IPS DF 19.7 (cell line): ENCODE measurements at places on chromosomes 3 and 15.

- DNase-seq: no peak
These were observed 171.9 kb upstream of the CADPS start for GRCh38 chr3:63047068-63047467.

GRCh38 chr3:45760878-45761711 lies 35.2 kb downstream of the SLC6A20 start:
- peak; percentile 72 for DNase-seq

- DNase-seq: no peak
These were observed 25.9 kb downstream of the AGTR1 start for GRCh38 chr3:148723631-148724030.

GRCh38 chr15:88238618-88239430 lies 17.7 kb downstream of the NTRK3 start:
- DNase-seq: no peak

GRCh38 chr3:16899919-16900318 lies 15.2 kb downstream of the PLCL2 start:
- DNase-seq: no peak

GRCh38 chr15:64476550-64476949 lies 16.2 kb downstream of the ZNF609 start:
- DNase-seq: no peak

- DNase-seq: no peak
These were observed 819.9 kb upstream of the DPPA4 start for GRCh38 chr3:110157221-110157620.

DNA sequence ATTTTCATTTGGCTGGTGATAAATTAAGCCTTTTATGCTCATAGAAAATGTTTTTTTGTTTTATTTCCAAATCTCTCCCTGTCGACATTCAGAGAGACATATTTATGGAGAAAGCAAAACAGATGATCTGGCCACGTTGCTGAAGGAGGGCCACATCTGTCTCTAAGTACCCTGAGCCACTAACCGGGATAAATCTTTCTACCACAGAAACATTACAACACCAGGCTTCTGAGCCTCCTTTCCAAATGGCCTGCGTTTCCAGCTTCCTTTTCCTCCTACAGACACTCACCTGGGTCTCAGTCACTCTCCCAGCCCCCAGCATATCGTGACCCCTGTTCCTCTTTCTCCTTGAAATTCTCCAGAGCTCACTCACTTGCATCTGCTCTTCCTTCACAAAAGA lies 161.0 kb downstream of the ARRDC4 start:
- no peak for DNase-seq

DNA sequence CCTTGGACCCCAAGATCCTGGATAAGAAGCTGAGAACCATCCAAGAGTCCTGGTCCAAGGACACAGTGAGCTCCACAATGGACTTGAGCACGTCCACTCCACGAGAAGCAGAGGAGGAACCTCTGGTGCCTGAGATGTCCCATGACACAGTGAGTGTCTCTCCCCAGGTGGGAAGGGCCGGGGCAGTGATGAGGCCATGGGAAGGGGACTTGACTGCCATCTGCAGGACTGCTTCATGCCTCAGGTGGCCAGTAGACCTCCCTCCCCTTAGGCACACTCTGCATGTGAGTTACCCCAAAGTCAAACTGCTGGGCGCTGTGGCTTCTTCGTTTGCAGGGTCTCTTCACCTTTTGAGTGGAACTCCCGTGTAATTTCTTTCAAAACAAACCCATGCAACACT lies 59.7 kb downstream of the CCDC33 start:
- DNase-seq: no peak

- DNase-seq: no peak
These were observed 306.7 kb downstream of the TIGIT start for GRCh38 chr3:114600571-114600970.

GRCh38 chr3:29307295-29307694 lies 26.4 kb downstream of the RBMS3 start:
- no peak for DNase-seq

DNA sequence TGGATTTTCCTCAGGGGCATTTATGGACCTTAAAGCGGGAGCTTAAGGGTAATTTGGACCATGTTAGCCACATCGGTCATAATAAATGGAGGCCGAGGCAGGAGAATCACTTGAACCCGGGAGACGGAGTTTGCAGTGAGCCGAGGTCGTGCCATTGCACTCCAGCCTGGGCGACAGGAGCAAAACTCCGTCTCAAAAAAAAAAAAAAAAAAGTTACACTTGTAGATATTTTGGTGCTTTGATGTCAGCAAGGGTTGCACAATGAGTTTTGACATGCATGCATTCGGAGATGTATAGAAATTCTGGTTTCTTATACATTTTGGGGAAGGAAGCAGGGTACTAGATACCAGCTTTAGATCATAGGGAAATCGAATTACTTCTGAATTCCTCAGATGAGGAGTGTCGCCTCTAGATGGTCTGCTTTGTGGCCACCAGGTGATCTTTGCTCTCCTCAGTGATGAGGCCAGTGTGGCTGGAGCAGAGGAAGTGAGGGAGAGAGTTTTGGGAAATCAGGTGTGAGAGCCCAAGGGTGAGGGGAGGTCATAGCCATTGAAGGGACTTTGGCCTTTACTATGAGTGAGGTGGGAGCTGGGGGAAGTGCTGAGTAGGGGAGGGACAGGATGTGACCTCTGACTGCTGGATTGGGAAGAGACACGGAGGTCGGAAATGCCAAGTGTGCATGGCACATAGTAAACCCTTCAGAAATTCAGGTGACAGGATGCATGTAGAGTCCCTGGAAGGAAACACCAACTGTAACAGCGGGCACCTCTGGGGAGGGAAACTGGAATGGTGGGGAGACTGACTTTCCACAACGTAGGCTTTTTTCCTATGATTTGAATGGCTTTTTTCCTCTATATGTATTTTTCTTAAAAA lies 8.4 kb upstream of the RBSN start:
- no peak for DNase-seq

GRCh38 chr3:147130461-147130860 lies 275.9 kb downstream of the ZIC4 start:
- no peak for DNase-seq

DNA sequence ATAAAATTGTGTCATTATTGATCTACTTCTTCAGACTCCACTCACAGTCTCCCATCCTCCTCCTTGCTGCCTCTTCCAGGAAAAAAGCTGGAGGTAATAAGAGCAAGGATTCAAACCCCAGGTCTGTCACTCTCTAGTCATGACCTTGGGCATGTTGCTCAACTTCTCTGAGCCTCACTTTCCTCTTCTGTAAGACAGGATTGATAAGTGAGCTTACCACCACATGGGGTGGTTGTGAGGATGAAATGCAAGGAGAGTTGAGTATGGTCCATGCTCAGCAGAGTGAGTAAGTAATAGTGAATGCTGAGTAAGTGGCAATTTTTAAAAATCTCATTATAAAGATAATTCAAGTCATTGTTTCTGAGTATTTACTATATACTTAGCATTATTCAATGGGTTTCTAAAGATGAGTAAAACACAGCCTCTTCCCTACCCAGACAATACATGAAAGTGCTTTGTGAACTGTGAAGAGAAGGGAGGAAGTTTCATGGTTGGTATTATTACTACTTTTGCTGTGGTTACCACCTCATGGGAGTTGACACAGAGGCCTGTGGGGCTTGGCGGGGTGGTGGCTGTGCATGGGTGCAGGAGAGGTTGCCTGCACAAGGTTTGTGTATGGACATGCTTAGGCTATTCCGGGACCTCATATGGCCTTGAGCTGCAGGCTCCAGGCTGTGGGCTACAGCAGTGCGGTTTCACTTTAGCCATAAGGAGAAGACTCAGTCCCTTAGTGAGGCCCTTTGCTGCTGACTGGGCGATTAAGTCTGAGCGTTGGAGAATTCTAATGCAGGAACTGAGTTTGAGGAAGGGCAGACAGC lies 30.0 kb downstream of the SLC6A11 start:
- DNase-seq: no peak

DNA sequence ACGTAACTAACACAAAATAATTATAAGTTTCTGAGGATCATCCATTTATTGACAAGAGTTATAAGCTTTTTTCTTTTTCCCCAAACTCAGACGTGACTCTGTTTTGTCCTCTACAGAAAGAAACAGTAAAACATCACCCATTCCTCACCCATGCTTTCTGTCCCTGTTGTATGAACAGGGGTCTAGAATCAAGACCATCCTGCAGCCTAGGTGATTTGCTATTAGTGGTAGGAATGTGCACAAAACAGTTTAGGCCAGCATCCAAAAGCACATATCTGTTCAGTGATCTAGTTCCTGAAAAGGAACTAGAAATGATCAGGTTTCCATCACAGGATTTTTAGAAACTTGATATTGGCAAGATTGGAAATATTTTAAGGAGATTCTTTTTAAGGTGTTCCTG lies 527.6 kb downstream of the SOX2 start:
- DNase-seq: no peak

DNA sequence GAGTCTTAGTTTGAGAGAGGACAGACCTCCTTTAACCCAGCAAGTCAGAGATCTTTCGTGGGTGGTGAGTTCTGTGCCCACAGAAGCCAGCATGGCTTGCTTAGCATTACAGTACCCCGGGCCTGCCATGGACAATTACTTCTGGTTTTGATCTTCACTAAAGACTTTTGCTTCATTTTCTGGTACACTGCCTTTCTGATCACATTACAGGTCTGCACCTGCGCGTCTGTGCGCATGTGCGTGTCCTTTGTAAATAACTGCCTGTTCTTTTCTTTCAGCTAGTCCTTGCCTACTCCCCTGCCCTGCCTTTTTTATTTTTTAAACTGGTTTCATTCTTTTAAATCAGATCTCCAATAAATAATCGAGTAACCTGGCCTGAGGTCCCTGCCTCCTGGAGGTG lies 57.1 kb upstream of the CMTM8 start:
- no peak for DNase-seq

DNA sequence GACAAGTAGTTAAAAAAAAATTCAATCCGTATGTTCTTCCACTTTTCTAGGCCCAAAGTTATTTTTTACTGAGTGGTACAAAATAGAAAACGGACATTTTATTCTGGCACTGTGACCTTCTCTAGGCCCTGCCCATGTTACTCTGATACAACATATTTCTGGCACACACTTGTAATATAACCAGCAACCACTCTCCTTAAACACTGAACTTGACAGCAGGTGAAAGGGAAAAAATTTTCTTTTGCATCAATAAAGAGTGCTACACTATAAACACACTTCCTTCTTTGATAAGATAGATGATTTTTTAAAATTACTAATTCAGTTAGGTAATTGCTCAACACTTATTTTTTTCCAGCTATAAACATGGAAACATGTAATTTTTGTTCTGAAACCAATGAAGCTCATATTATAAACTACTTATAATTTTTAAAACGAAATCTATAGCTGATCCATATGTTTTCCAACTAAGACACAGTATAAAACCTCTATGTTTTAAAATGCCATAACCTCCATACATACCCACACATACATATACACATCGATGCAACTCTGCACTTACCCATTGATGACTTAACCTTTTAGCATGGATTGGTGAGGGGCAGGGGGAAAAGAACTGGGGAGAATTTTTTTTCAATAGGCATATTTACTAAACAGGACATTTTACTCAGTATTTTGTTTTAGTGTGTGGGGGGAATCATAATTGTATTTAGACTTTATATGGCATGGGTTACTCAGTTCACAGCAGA lies 5.3 kb upstream of the CTNNB1 start:
- DNase-seq: no peak

DNA sequence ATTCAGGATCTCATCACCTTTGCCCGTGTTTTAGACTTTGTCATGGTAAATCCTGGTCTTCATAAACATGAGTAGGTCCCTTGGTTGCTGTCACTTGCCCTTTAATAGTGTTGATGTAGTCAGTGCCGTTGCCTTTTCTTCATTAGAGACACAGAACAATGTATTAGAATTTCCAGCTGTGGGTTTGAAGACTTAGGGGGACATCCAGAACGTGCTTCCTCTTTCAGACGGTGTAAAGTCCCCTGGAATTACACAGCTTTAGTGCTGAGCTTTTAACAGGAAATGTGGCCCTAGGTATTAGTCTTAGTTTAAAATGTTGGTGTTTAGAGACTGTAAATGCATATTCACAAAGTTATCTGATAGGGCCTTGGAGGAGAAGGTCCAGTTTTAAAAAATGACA lies 8.8 kb upstream of the LRCH3 start:
- DNase-seq: no peak

- no peak for DNase-seq
These were observed 26.5 kb upstream of the PLOD2 start for GRCh38 chr3:146187334-146187950.

- DNase-seq: no peak
These were observed 115.4 kb downstream of the TCF12 start for GRCh38 chr15:57033715-57034439.

- DNase-seq: no peak
These were observed 78.5 kb upstream of the DLG1 start for GRCh38 chr3:197376735-197377555.

DNA sequence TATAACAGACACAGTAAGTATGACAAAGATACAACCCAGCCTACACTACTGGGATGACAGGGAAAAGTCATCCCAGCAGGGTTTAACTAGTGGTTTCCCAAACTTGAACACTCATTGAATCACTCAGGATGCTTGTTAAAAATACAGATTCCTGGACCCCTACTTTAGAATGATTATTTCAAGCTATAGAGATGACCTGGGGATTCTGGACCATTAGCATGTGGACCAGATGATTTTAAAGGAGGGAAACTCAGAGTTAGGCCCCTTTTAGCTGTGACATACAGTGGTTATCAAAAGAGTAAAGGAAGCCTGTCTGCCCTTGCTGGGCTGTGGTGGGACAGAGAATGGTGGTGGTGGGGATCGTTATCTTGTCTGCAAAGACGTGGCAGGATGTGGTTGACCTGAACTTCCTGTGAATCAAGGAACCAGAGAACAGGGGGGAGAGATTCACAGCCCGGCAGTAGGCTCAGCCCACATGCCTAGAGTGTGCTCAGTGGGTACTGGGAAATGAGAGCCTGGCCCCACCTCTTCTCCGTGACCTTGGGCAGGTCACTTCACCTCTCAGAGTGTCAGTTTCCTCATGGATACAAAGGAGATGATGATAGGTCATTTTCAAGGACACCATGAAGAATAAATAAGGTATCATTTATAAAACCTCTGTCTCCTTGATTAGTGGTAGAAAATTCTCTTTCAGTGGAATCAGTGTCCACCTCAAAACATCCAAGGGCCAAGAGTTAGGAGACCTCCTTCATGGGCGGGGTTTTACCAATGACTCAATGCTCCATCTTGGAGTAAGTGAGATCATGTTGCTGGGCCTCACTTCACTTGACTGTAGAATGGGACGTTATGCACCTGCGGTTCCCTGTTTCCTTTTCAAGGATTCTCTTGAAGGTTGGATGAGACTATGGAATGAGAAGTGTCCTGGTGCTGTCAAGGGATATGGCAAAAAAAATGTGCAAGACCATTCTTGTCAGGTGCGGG lies 306.5 kb downstream of the RPLP1 start:
- DNase-seq: no peak

DNA sequence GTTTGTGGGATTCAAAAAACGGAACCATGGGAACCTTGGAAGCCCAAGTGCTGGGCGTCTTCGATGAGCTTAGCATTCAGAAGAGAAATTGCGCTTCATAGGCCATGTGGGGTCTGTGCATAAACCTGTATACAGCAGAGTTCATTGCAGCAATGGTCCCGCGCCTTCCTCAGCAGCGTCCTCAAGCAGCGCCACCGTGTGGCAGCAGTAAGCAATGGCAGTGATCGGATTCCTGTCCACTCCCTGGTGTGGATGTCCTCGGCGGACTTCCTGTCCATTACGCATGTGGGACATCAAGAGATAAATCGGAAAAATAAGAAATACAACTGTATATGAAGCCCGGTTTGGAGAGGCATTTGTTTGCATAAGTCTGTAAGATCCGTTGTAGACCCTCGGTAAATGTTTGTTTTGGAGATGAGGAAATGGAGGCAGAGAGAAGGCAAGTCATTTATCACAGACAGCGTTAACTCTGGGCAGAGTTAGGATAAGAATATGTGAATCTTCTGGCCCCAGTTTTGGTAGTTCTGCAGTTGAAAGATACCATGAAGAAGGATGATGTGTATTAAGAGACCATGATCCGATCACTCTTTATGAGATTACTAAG lies 57.7 kb downstream of the CNTN4 start:
- DNase-seq: no peak
